Effector CD4-positive, alpha-beta T cell (primary cell): ENCODE measurements at places on chromosomes 2 and 18.

DNA sequence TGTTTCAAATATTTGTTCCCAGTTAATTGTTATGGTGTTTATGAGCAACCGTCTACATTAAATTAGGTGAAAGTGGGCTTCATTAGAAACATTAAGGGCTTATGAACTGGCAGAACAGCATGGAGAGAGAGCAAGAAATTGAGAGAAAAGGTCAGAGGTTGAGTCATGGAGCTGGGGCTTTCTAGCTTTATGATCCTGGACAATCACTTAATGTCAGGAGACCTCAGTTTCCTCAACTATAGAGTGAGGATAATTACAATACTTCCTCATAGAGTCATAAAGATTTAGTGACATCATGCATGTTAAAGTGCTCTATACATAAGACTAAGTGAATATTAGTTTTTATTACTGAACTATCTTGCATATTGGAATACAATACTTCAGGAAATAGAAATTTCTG is 83.9 kb downstream of the PLCL1 start:
- no peak for DNase-seq

DNA sequence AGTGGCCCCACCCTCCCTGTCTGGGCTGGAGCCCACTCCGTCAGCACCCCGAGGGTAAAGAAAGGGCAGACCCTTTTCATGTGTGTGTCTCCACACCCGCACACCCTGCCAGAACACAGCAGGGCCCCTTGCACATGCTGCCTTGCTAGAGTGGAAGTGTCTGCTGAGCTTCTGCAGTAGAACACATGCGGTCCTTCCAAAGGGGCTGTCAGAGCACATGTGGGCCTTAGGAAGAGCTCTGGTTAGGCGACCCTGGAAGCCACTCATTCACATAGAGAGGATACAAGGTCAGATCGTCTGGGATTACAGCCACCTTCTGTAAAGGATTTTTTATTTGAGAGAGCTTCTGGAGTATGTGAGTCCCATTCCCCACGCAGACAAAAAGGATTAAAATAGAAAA is 613.2 kb upstream of the RAB6C start:
- no peak for DNase-seq

DNA sequence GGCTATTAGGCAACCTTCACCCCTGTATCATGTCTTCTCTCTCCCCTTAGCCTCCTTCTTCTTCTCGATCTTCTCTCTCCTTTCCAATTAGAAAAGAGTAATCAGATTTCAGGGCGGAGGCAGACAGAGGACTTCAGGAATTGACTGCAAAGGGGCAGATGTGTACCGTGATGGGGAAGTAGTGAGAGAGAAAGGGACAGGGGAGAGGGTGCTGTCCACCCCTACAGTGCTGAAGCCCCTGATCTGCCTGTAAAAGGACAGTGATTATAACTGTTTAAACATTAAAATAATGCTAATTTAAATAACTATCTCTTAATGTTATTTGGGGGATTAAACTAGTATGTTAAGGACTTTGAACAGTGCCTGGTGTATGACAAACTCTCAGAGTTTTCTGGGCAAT is 178.5 kb downstream of the ACTR3 start:
- DNase-seq: no peak

- no peak for DNase-seq
These were observed 26.8 kb downstream of the ABI2 start for GRCh38 chr2:203354966-203355365.

GRCh38 chr2:104638859-104639202 is 215.1 kb upstream of the POU3F3 start:
- no peak for DNase-seq

- no peak for DNase-seq
These were observed 69.5 kb upstream of the TGIF1 start for GRCh38 chr18:3380384-3380961.

GRCh38 chr18:24627644-24628315 is 167.3 kb downstream of the HRH4 start:
- no peak for DNase-seq

DNA sequence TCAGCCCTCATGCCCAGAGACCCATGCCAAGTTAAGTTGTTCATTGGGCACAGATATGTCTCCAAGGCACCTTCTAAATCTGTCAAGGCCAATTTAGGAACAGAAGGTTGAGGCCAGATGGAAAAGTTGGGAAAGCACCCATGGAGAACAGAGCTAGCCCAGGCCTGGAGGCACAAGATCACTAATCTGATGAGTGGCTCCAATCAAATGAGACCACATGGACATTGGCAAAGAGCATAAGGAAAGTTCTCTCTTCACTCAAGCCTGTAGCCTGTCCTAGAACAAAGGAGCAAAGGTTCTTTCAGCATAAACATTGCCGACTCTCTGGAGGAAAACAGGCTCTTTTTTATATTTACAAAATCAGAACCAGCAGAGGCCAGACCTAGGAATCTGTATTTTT is 154.8 kb downstream of the RNF152 start:
- no peak for DNase-seq

DNA sequence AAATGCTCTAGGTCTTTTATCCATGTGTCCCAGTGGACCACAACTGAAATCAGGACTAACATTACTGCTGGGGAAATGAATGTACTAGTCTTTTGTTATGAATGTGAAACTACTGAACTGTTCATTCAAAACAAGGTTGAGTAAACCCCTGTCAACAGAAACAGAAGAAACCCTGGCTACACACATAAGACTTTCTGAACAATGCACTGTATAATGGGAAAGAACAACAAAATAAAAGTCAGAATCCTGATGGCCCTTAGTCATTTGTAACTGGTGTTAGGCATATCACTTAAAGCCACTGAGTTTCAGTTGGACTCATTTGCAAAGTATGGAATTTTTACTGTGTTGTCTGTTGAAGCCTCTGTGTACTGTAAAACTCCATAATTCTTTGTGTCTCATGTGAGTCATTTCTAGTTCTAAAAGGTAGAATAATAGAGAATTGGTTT is 77.0 kb upstream of the UBXN4 start:
- DNase-seq: no peak
